Cortex of kidney (tissue), 1 donor: ENCODE measurements at places on chromosomes 4 and X.

DNA sequence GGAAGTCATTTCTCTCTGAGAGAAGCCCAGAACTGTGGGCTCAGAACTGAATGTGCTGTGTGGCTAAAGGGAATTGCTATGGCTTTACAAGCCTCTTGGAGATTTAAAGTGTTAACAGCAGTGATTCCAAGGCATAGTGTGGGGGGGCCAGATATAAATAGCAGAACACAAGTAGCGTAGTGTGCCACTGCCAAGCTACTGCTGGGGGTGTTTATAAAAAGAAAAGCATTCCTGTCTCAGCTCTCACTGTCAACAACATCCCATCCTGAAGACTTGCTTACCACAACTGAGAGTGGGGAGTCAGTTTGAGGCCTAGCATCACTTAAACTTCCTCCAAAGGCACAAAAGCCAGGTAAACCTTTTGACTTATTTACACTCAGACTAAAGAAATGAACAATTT, at the start of gene ART3:
Gene ART3 (plus strand): TSS at position 242 of the 400 bp plus-strand sequence. CDS start 1,181 bp downstream, outside the sequence.
- no peak for DNase-seq

- no peak for DNase-seq
Measured at GRCh38 chr4:180203349-180203748, 2039.9 kb upstream of the TENM3 start.

GRCh38 chr4:15042529-15043167, 40.4 kb downstream of the CPEB2 start:
- no peak for DNase-seq

DNA sequence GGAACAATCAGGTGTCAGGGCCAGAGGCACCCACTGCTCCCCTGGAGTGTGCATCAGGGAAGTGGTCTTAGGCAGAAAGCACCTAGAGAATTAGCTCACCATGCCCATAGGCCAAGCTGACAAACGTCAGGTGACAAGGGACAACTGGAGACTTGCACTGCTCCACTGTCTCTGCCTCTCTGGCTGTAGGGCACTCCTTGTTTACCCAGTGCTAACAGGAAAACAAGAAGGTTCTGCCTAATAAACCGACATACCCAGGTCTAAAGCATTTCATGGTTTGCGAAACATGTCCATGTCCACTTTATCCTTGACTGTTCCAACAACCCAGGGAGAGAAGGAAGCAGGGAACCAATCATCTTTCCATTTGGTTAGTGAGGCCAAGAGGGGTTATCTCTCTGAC, 92.5 kb upstream of the MAMLD1 start:
- DNase-seq, result no peak

DNA sequence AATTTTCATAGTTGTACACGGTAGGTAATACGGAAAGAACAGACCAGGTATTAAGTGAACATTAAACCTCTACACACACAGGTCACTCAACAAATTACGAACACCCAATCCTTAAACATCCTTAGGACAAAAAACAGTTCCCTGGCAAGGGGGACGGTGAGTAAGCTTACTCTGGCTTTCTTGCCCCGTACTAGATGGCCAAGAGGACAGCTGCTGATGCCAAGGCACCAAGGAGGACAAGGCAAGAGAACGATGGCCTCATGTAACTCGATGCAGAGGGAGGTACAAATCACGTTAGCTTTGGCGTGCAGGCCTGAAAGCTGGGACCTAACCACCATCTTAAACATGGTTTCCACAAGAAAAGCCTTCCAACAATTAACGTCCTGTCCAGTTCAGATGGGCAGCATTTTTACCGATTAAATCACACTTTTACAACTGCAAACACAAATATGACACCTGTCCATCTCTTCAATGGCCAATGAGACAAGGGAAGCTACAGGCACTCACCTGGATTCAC, 23.7 kb downstream of the FAT1 start:
- DNase-seq, result no peak

GRCh38 chrX:107420571-107420970, 28.9 kb upstream of the FRMPD3 start:
- no peak for DNase-seq

DNA sequence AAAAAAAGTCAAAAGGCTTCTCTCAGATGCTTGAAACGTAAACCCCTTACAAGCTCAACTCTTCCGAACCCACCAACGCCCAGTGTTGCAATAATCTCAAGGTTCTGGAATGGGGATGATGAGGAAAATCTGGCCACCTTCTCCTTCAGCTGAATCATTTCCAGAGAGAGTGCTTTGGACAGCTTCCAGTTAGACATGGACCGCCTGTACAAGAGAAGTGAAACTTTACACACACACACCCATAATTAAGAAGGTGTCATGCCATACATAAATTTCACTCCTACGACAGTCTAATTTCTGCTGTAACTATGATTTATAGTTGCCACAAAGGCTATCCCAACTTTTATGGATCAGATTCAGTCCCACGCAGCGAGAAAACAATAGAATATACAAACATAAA, 72.3 kb downstream of the PRKG2 start:
- DNase-seq, result no peak

DNA sequence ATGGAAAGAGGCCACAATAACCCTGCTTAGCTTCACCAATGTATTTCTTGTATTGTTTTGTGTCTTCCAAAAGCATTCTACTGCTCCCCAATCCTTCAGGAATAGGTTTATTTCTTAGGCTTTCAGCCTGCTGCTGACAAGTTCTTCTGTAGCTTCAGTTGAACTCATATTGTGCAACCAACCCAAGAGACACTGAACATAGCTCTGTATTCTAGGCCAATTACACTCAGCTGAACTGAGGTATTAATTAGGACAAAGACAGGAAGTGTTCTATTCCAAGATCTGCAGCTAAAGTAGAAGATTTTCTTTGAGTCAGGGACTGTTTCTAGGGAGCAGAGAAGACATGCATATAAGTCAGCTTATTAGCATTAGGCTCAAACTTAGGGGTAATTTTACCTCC, 151.8 kb downstream of the LHFPL1 start:
- DNase-seq, result no peak

DNA sequence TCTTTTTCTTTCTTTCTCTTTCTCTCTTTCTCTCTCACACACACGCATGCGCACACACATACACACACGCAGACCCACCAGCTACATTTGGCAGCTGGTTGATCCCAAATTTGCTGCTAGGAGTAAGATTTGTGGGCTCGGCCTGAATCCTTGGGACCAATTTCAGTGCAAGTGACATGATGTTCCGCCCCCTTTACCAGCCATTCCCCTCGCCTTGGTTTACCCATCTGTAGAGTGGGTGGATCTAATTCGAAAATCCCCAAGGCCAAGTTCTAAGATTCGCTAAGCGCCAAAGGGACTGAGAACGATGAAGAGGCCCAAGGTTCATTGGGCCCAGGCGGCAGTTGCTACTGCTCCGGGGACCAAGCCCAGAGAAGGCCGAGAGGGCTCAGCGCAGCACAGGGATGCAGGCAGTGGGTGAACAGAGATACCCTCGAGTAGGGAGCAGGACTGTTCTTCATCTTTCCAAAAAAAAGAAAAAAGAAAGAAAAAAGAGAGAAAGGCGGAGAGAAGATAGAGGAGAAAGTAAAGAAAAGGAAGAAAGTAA, 5.8 kb downstream of the NKX3-2 start:
- no peak for DNase-seq

- DNase-seq, result no peak
Measured at GRCh38 chr4:88109123-88109881, 49.1 kb downstream of the ABCG2 start.

DNA sequence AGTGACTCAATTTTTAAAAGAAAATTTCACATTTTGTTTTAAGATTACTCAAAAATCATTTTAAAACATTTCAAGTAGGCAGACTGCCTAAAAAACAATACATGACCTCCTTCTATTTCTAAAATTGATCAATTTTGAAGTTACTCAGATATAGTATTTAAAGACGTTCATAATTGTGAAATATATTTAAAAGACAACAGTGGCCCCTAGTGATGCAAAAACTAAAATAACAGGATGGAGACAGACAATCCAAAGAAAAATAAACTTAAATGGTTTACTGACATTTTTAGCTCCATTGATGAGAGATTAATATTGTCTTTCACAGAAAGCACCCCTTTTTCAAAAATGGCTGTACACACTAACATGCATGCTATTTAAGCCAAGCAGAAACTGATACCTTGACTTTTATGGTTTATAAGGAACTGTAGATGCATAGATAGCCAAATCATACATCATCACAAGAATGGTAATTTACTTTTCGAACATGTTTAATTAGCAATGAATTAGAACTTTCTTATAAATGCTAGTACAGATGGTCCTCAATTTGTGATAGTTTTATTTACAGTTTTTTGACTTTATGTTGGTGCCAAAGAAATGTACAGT, 69.8 kb upstream of the FAT4 start:
- DNase-seq, result no peak

DNA sequence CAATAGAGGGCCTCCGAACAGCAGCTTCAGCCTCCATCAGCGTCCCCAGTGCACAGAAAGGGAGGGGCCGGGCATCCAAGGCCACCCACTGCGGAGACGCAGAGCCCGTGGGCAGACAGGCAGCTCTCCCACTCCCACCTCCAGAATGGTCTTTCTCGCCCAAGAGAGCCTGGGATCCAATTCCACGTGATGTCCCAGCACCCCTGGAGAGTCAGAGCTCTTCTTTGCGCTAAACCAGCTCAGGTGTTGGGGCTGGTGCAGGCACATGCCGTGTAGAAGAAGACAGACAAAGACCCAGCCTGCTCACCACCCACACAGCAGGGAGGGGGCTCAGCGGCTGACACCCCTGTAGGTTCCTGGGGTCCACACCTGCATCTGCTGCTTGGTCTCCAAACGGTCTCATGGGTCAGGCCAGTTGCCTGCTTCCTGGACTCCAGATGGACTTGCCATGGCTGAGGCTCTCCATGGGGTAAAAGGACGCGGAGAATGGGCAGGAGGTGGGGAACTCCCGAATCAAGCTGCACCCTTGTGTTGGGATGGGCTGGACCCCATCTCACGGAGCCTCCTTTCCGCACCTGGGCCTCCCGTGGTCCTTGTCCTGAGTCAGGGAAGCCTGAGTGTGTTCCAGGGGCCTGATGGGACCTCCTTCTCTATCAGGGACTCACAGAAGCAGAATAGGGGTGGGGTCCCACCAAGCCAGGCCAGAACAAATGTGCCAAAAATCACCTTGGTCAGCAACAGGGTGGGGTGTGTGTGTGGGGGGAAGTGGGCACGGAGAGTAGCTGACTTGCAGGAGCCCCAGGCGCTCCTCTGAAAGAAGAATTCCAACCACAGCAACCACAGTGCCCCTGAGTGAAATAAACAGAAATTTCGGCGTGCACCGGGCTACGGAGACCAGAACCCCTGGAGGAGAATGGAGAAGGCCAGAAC, 11.6 kb upstream of the ASMTL start:
- no peak for DNase-seq

DNA sequence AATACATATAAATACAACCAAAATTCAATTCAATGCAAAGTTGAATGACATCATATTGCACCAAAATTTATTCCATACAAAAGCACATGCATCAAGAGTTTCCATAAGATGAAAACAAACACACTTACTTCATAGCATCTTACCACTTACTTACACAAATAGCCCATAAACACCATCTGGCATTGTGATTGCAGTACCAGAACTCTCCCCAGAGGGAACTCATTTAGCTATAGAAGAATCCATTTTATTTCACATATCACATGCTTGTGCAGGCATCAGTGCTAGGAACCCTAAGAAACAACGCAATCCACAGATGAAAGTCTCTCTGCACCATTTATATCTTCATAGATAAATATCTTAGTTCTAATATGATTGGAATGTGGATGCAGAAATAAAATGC, 77.9 kb downstream of the SLC7A11 start:
- DNase-seq, result no peak

- DNase-seq, result no peak
Measured at GRCh38 chr4:181685461-181685860, 557.7 kb upstream of the TENM3 start.

GRCh38 chrX:78527818-78528217, 131.3 kb downstream of the RTL3 start:
- no peak for DNase-seq

DNA sequence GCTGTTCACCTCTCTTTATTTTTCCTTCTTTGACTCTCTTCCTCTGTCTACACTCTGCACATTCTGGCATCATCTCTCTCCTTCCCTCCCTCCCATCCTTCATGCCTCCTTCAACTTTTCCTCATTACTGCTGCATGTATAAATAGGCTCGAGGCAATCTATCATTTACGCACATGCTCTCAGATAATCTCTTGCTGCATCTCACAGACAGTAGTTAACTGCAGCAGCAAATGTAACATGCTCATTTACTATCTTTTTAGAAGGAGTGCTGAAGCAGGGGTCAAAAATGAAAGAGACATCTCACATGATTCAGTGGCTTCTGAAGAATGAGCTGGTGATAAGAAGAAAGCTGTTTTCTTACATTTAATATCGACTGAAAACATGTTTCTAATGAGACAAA, 127.7 kb downstream of the RASL11B start:
- no peak for DNase-seq
